ENCODE measurements at places on chromosomes 3 and 15. TPM values are rescaled to one million over a fixed set of nuclear protein-coding genes. Genes with fewer than 3 reads are reported as not detected.

CGNL1 gene
- total RNA-seq = 34.6 TPM

ITGA11 gene
- total RNA-seq = not detected

SLC49A4 gene
- 10.0 TPM for total RNA-seq

P2RY13 gene
- total RNA-seq = not detected
